ENCODE measurements at places on chromosomes 16 and 17.

- no peak for DNase-seq
These were observed 3.0 kb downstream of the TP53I13 start for GRCh38 chr17:29571486-29571882.

GRCh38 chr16:90077757-90078578, 837 bp upstream of the PRDM7 start:
- no peak for DNase-seq

- DNase-seq, result peak; percentile 67
These were observed 119.0 kb downstream of the SNX29 start for GRCh38 chr16:12095275-12096156.

DNA sequence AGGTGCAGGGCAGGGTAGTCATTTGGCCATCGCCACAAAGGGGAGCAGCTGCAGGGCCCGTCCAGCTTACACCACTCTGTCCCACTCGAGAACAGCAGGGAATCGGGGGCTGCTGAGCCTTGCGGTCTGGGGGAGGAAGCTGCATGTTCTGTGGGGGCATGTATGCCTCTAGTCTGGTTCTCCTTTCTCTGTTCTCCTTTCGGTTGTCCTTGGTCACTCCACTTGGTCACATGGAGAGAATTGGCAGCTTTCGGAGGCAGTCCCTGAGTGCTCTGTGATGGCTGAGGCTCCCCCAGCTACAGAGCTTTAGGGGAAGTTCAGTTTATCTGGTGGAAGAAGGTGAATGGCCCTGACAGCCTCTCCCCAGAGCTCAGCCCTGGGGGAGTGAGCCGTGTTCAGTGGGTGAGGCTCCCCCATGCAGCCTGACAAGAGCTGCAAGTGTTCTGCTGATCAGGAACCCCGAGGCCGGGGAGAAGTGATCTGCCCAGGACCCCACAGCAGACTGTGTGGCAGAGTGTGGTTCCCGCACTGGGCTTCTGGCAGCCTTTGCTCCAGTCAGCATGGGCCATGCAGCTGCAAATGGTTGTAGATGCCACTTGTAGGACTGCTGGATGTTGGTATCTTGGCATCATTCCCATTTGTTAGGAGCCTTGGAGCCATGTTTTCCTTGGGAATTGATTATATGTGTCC, 22.3 kb upstream of the SMPD3 start:
- DNase-seq, result no peak

GRCh38 chr17:82328141-82328993, 5.2 kb downstream of the SECTM1 start:
- no peak for DNase-seq

GRCh38 chr16:27217256-27217655, 13.9 kb downstream of the KDM8 start:
- no peak for DNase-seq

DNA sequence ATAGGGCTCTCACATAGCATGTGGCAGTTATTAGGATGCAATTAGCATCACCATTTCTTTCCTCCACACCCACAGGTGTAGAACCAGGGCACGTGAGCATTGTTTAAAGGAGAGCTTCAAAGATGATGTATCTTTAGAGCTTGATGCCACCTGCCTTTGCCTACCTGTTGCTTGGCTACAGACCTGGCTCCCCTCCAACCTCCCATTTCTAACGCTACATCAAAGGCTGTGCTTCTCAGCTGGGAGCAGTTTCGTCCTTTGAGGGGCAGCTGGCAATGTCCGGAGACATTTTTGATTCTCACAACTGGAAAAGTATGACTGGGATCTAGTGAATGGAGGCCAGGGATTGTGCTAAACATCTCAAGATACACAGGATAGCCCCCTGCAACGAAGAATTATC, 78.5 kb upstream of the CLEC3A start:
- no peak for DNase-seq

GRCh38 chr16:67814567-67814966, 7.9 kb downstream of the TSNAXIP1 start:
- no peak for DNase-seq

Data from WERI-Rb-1 (cell line).